ENCODE measurements at places on chromosomes 6 and 20.

DNA sequence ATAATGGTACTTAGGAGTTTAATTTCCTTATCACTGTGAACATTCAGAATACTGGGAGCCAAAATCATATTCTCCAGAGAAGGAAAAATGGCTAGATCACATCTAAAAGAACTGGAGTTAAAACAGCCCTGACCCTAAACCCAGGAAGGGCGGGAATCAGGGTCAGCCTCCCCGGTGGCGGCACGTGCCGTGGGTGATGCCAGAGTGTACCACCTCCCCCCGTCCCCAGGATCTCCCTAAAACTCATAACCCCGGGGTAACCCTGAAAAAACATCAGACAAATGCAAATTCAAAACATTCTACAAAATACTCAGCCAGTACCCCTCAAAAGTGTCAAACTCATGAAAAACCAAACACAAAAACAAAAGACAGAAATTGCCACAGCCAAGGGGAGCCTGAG lies 148.3 kb downstream of the DLL1 start:
- DNase-seq, result no peak

- DNase-seq, result no peak
Measured at GRCh38 chr6:127200114-127200513, 66.5 kb upstream of the RNF146 start.

DNA sequence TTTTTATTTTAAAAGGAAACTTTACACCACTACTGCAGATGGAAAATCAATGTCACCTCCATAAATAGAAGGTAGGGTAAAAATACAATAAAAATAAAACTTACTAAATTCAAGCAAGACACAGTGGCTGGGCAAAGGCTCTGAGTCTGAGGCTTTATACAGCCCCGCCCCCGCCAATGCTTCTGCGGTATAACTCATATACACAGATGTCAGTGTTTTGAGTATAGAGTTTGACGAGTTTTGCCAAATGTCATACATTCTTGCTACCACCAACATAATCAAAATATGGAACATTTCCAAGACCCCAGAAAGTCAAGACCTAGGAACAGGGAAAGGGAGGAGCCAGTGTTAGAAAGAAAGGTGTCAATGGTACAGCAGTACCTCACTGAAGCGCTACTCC lies 12.8 kb downstream of the NFATC2 start:
- peak; percentile 77 for DNase-seq

DNA sequence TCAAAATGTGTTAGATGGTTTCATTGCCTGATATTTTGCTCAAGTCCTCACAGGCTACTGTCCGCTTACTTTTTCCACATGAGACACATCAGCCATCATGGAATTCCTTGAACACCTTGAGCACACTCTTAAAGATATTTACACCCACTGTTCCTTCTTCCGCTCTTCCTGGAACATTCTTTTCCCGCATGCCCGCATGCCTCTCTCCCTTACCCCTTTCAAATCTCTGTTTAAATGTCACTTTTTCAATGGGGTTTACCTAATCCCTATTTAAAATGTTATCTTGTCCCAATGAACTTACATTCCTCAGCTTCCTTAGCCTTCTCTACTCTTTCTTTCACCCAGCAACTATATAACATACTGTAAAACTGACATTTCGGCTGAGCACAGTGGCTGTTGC lies 503.3 kb upstream of the PTCHD4 start:
- no peak for DNase-seq

GRCh38 chr20:48107560-48107959 lies 322.3 kb upstream of the SULF2 start:
- no peak for DNase-seq

DNA sequence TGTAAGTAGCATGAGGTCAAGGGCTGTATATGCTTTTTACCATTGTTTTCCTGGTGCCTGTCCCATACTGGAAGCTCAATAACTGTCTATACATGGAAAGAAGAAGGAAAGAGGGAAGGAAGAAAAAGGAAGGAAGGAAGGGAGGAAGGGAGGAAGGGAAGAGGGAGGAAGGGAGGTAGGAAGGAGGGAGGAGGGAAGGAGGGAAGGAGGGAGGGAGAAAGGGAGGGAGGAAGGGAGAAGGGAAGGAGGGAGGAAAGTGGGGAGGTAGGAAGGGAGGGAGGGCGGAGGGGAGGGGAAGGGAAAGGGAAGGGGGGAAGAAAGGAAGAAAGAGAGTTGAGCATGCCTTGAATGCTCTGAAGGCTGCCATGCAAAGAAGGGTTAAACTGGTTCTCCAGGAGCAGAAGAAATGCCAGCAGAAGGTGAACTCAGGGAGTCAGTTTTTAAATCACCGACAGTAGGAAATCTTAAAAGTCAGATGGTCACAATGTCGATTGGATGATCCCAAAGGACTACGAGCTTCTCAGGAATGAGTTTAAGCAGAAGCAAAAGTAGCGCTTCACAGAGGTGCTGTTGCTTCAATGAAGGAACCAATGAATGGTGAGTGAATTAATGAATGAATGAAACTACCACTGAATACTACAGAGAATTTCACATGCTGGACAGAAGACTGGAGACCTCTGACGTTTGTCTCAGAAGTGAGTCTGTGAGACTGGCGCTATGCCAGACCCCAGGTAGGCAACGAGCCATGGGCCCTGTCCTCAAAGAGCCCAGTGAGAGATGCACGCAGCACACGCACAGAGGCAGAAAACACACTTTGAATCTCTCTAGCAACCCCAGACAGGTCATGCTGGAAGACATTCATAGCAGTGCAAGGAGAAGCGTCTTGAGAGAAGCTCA lies 117.6 kb downstream of the MRPL14 start:
- no peak for DNase-seq

DNA sequence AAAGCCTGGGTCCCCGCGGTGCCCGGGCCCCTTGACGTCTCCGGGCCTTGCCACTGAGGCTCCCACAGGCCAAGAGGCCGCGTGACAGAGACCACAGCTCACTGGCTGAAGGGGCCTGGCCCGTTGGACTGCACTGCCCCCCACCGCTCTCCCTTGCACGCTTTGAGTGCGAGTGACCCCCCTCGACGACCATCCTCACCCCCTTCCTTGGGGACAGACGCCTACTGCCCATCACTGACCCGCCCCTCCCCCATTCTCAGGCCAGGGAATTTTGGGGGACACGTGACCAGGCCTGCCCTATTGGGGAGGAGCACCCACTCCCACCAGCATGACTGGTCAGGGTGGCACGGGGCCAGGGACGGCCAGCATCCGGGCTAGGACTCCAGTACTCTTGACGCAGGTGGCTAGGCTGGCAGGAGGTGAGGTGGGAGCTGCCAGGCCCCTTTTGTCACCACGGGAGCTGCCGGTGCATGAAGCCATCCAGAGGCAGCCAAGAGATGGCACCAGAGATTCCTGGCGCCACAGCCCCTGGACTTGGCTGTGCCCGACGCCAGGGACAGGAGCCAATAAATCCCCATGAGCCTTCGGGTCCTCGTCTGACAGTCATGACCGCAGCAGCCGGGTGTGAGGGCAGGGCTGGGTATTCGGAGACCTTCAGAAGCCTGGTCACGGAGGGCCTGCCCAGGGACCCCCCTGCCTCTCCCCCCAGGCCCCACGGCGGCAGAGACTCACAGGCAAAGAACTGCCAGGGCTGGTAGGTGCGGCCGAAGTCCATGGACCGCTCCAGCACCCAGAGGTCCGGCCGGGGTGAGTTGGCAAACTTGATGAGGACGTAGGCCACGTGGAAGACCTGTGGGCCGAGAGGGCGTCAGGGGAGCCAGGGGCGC lies 14.5 kb downstream of the LAMA5 start:
- DNase-seq, result no peak

GRCh38 chr20:1160991-1161390 lies 23.8 kb downstream of the TMEM74B start:
- no peak for DNase-seq

Data from T-helper 2 cell (primary cell).